H54 (cell line): ENCODE measurements at places on chromosomes 12 and 14.

GRCh38 chr12:10381928-10382628 is 7.8 kb downstream of the KLRK1 start:
- DNase-seq: no peak

GRCh38 chr12:119259484-119259883 is 75.0 kb upstream of the CCDC60 start:
- DNase-seq: no peak

- DNase-seq: no peak
Measured at GRCh38 chr12:42199007-42199406, 39.0 kb downstream of the YAF2 start.

- DNase-seq: no peak
Measured at GRCh38 chr12:3565985-3566384, 75.0 kb downstream of the PRMT8 start.

- DNase-seq: no peak
Measured at GRCh38 chr12:126998747-126999285, 1268.2 kb upstream of the TMEM132C start.
